ENCODE measurements at places on chromosomes 3 and 15. TPM values are rescaled to one million over a fixed set of nuclear protein-coding genes. Genes with fewer than 3 reads are reported as not detected.

DNA sequence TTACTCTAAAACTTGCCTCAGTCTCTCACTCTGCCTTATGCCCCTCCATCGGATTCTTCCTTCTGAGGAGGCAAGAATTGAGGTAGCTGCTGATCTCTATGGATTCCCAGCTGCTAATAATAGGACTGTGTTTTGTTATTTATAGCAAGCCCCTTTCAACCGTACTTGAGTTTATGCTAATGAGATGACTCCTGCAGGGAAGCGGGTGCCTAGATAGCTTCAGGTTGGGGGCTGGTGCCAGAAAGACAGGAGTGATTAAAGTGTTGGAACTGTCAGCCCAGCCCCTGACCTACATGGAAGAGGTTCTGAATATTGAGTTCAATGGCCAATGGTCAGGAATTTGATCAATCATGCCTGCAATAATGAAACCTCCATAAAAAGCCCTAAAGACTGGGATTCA, 21.8 kb upstream of the LIMD1 start:
- no peak for DNase-seq

DNA sequence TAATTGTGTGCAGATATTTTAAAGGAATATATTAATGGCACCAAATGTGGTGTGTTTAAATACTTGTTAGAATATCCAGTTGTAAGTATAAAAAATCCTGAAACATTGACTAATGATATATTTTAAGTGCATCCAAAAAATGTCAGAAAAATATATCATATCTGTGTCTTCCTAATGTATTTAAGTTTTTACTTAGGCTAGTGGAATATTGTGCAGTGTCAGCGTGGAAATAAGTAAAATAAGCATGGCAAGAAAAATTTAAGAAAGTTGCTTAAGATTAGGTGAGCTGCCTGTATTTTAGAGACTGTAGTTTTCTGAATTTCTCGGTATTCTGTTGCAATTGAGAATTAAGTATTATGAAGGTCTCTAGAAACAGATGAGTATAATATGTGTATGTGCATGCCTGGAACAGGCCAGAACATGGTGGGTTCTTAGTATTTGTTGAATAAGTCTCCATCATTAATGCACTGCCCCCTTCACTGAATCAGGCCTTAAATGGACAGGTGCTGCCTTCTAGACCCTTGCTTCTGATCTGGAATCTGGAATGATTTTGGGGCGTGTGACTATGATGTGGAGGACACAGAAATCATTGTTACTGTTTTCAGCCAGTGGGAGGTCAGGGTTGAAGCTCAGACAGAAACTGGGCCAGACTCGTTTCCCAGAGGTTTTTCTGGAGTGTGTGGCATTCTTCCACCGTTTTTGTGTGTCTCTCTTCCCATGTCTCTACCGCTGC, 86.1 kb downstream of the TRAK1 start:
- DNase-seq: no peak

- no peak for DNase-seq
Measured at GRCh38 chr15:35458176-35458856, 87.6 kb downstream of the DPH6 start.

Gene CD80
- total RNA-seq: 16.8 TPM

DNA sequence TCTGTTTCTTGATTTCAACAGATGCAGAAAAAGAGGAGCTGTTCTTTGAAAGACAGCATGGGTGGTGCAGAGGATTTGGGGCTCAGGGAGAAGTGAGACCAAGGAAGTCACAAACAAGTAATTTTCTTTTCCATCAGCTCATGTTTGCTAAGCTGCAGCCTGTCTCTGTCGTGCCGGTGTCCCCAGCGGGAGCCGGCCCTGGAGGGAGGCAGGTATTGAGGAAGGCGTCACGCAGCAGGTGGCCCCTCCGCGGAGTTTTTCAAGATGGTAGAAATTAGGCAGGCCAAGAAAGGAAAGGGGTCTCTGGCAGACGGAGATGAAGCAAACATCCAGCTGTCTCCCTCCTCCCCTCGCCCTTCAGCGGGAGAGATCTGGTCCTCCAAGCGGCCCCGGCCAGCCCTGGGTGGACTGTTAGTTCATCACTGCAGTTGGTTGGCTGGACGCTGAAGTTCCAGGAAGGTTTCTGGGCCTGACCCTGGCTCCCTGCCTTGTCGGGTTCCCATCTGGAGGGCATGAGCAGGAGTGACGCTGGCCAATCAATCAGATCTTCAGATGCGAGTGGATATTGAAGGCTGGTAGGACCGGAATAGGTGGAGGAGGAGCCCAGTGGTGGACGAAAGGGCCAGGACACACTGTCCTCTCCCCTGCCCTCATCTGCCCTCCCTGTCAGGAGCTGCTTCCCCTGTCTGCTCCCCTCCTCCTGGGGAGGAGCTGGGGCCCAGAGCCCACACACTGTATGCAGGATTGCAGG, 27.7 kb upstream of the MUC4 start:
- DNase-seq: no peak

GRCh38 chr3:17798000-17798399, 55.6 kb upstream of the TBC1D5 start:
- DNase-seq: no peak

DNA sequence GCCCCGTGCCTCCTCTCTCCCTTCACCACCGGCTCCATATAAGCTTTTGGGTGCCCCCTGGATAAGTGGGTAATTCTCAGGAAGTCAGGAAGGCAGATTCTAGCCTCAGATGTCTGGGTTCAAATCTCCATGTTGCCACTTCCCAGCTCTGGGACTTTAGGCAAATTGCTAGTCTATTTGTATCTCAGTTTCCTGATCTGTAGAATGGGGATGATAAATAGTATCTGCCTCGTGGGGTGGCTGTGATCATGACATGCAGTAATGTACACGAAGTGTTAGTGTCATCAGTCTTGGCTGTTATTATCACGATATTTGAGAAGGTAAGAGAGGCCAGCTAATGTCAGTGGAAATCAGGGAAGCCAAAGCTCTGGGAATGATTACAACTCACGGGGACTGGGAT, 43.3 kb downstream of the MUC4 start:
- no peak for DNase-seq

GRCh38 chr3:52198643-52199608, 966 bp downstream of the ALAS1 start:
- no peak for DNase-seq

DNA sequence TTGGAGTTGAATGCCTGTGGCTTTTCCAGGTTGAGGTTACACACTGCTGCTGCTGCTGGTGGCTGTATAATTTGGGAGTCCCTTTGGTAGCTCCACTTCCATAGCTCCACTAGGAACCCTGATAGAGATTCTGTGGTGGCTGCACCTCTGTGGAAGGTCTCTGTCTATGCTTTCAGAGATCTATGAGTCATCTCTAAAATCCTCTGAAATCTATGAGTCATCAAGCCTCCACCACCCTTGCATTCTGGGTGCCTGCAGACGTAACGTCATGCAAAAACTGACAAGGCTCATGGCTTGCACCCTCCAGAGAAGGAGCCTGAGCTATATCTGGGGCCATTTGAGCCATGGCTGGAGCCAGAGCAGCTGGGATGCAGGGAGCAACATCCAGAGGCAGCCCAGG, 1037.0 kb upstream of the CFAP20DC start:
- no peak for DNase-seq

GRCh38 chr15:96058103-96058851, 272.2 kb upstream of the NR2F2 start:
- DNase-seq: no peak

- DNase-seq: no peak
Measured at GRCh38 chr3:12681089-12681942, 17.4 kb upstream of the RAF1 start.

GRCh38 chr15:78394026-78394425, 44.0 kb upstream of the IREB2 start:
- DNase-seq: no peak

GRCh38 chr3:24578951-24579421, 84.3 kb upstream of the THRB start:
- no peak for DNase-seq

Gene TMCO5A
- total RNA-seq: not detected

- DNase-seq: no peak
Measured at GRCh38 chr15:66822114-66822513, 120.1 kb downstream of the SMAD6 start.

Gene CPEB1
- 0.44 TPM for total RNA-seq

Gene ZDHHC23
- 4.3 TPM for total RNA-seq

Gene HPS3
- 19.6 TPM for total RNA-seq

GRCh38 chr15:89329329-89330084, 5.1 kb downstream of the POLG start:
- DNase-seq: peak; percentile 35

DNA sequence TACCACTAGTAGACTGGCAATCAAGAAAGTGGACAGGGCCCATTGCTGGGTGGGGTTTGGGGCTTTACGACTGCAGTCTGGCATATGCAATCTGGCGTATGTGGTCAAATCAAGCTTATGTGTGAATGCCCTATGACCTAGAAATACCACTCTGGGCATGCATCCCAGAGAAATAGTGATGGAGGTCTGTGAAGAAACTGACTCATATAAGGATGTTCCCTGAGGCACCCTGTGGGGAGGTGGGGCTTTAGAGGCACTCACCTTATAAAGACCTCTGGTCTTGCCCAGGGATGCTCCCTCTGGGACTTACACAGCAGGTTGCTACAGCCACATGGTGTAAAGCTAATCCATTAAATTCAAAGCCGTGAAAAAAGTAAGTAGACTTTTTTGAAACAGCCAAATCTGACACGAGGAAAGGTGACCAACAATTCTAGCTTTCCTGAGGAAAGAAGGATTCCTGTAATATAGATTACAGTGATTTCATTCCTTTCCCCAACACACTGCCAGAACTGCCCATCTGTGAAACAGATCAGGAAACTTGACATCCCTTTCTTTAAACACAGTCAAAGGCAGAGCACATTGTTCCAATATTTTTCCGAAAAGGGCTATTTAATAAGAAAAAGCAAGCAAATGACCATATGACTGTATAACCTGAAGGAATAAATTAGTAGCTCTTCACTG, 13.6 kb downstream of the RARRES1 start:
- DNase-seq: no peak

Data from CD8-positive, alpha-beta memory T cell (primary cell).